ENCODE measurements at places on chromosomes 12 and 14. TPM values are rescaled to one million over a fixed set of nuclear protein-coding genes. Genes with fewer than 3 reads are reported as not detected.

The RASSF9 gene
- total RNA-seq = not detected

The GPR84 gene
- total RNA-seq = 0.53 TPM

The FAM161B gene
- 1.7 TPM for total RNA-seq

The MMP14 gene
- 2.6 TPM for total RNA-seq

The KRT75 gene
- total RNA-seq = not detected

- DNase-seq = no peak
These were observed 142.3 kb upstream of the TMPO start for GRCh38 chr12:98373025-98373554.

- no peak for DNase-seq
These were observed 22.4 kb downstream of the SLC7A8 start for GRCh38 chr14:23160924-23161522.

DNA sequence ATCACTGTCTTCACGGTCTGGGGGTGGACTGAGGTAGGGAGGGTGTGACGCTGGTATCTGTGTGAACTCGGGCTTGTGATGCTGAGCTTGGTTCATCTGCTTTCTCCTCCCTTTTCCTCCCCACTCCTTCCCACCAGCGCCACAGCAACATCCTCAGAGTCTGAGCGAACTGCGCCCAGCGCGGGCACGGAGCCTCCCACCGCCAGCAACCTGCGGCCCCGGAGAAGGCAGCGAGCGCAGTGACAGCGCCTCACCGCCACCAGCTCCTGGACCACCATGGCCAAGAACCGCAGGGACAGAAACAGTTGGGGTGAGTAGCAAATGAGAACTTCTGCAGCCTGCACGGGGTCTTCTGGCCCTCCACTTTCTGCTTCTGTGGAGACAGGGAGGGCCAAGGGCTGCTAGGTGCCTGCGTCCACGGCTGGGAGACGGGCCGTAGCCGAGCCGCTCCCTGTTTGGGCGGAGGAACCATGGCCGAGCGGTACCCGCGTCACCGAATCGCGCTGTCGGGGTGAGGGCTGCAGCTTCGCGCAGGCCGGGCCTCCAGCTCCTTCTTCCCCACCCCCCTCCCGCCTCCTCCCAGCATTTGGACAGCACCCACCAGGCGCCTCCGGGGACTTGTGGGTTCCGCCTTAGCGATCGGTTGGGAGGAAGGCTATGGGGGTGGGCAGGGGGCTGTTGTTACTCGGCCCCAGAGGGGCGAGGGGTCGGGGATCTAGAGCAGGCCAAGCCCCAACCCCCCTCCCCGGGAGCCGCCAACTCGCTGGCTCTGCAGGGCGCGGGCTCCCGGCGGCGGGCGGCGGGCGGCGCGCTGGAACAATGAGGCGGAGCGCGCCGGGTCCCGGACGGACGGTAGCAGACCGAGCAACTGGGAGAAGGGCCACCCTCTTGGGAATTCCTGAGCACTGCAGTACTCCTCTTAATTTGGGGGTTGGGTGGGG lies at the start of gene ATL1:
Gene ATL1 (plus strand): TSS at position 156 of the 941 bp plus-strand sequence. CDS start 121 bp downstream, at position 277.
- DNase-seq = peak; percentile 9

GRCh38 chr14:66088656-66089055 lies 397.5 kb upstream of the CCDC196 start:
- DNase-seq = no peak

DNA sequence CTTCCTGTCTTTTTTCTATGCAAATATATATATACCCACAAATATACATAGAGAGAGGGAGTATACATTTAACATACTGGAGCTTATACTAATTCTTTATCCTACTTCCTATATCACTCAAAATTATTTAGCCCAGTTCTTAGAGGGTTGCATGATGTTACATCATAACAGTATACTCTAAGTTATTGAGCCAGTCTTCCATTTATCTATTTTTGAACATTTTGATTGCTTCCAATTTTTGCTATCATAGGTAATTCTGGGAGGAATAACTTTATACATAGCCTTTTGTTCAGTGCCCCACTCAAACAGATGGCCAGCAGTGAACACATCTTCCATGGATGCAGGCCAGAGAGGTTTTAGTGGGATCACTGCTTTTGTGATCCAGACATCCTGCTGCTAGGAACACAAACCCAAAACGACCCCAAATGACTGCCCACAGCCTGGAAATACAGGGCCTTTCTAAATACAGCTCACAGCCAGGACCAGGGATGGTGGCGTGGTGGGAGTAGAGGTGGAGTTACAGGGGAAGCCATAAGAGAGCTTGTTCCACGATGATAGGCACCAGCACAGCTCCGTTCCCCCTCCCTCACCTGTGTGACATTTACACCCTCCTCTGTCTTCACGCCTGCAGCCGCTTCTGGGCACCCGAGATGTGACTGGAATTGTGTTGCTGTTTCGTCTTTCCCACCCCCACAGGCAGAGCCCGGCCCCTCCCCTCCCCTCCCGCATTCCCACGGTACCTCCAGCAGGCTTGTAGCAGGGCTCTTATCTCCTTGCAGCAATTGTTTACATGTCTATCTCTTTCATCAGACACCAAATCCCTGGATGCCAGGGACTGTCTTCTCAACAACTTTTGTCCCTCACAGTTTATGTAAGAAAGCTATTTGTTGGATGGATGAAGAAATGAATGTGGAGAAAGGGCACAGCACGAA lies 30.7 kb upstream of the HDAC7 start:
- DNase-seq = no peak

GRCh38 chr12:106646472-106646871 lies 63.7 kb downstream of the RFX4 start:
- DNase-seq = no peak

GRCh38 chr12:68106160-68106559 lies 53.4 kb downstream of the IFNG start:
- no peak for DNase-seq

GRCh38 chr12:90086281-90086680 lies 377.6 kb upstream of the ATP2B1 start:
- no peak for DNase-seq

GRCh38 chr12:53791735-53792326 lies 40.1 kb upstream of the CISTR start:
- peak; percentile 44 for DNase-seq

DNA sequence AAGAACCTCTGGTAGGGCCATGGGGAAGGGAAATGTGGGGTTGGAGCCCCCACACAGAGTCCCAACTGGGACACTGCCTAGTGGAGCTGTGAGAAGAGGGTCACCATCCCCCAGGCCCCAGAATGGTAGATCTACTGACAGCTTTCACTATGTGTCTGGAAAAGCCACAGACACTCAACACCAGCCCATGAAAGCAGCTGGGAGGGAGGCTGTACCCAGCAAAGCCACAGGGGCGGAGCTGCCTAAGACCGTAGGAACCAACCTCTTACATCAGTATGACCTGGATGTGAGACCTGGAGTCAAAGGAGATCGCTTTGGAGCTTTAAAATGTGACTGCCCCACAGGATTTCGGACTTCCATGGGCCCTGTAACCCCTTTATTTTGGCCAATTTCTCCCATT lies 97.8 kb downstream of the HMGA2 start:
- no peak for DNase-seq
